ENCODE measurements at places on chromosomes 11 and 22. TPM values are rescaled to one million over a fixed set of nuclear protein-coding genes. Genes with fewer than 3 reads are reported as not detected.

DNA sequence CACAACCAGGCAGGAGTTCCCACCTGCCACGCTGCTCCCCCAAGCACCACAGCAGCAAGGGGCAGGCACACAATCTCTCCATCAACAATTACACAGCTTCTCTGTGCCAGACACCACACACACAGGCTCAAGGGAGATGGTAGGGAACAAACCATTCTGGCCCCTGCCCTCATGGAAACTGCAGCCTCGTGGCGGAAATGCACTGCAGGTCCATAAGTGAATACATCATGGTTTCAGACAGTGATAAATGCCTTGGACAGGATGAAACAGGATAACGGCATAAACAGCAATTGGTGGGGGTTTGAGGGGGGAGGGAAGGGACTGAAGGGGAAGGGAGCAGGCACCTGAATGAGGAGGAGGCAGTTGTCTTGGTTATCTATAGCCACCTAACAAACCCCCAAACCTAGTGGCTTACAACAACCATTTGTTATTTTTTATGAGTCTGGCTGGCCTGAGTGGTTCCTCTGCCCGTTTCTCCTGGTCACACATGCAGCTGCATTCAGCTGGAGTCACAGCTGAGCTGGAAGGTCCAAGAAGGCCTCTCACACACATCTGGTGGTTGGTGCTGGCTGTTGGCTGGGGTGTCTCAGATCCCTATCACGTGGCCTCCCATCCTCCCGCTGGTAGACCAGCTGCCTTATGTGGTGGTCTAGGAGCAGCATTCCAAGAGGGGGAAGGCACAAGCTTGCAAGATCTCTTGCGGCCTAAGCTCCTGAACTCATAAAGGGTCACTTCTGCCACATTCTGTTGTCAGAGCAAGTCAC lies 15.0 kb upstream of the YWHAH start:
- H3K27ac ChIP-seq = no peak overlapping the region
- no peaks in the 10 kb centered on the region for H3K27me3 ChIP-seq
- no peak overlapping the region for H3K4me3 ChIP-seq
- H3K4me1 ChIP-seq = no peaks in the 10 kb centered on the region

DNA sequence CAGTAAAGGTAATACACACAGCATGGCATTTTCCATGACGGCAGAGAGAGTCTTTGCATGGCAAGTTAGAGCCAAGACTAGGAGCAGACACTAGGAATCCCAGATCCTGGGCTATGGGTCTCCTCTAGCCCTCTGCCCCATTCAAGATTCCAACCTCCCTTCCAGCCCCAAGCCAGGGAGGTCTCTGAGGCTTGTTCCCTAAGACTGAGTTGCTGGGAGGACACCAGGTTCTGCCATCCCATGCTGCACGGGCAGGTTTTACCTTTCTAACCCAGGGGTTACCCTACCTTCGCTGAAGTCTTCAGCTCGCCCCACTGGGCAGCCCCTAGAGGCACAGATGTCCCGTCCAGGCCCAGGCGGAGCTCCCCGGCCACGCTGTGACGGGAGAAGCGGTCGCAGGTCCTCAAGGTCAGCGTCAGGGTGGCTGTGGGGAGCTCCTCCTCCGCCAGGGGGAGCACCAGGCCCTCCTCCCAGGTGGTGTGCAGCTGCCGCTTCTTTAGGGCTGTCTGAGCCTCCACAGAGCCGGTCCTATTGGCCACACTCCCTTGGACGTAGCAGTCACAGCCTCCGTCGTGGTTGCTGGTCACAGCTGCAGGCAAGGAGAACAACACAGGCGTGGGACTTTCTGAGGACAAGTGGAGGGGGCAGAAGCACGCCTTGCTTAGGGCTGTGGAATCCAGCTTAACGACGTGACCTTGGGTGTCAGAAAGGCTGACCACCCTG lies 33.8 kb downstream of the SYT13 start:
- no peaks in the 10 kb centered on the region for H3K4me1 ChIP-seq
- no peak for DNase-seq
- H3K27me3 ChIP-seq = peaks cover 9% of the 10 kb centered on the region
- H3K4me3 ChIP-seq = no peak overlapping the region

GRCh38 chr11:66547662-66548009 lies 933 bp downstream of the ACTN3 start:
- DNase-seq = no peak
- H3K27me3 ChIP-seq = no peaks in the 10 kb centered on the region
- H3K4me3 ChIP-seq = no peak overlapping the region
- H3K27ac ChIP-seq = peak overlapping the region; percentile 70
- peaks cover 32% of the 10 kb centered on the region for H3K4me1 ChIP-seq

- H3K27ac ChIP-seq = peak overlapping the region; percentile 37
- H3K4me1 ChIP-seq = peaks cover 25% of the 10 kb centered on the region
- H3K4me3 ChIP-seq = no peak overlapping the region
- no peaks in the 10 kb centered on the region for H3K36me3 ChIP-seq
- no peaks in the 10 kb centered on the region for H3K27me3 ChIP-seq
These were observed 11.2 kb downstream of the MCAM start for GRCh38 chr11:119305556-119306372.

DNA sequence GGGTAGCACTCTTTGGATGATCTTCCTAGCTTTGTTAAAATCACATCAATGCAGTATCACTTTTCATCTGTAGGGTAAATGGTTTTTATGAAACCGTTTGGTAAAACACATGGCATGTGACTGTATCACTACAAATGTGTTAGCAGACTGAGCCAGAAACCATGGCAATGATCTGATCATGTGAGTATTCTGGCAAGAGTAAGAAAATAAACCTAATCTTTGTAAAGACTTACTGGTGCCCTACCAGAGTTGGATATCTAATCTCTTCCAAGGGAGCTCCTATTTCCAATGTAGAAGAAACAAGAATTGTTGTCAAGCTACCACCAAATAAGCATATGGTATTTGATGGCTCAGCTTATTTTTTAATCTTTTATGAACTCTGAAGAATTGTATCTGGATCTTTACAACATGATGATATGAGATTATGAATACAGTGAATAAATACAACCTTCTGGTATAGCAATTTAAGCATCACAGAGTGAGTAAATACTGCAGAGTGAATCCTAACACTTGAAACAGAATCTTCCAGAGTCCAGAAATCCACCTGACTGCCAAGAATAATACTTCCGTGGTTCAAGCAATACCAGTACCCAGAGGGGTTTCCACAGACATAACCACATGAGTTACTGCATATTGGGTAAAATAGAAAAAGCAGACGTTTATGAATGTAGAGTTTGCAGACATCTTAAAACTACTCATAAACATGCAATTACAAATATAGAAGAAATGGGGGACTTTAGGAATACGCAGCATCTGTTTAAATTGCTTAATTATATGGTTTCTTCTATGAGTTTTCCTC lies 238.8 kb downstream of the TTC28 start:
- H3K4me1 ChIP-seq = peaks cover 10% of the 10 kb centered on the region
- no peak for DNase-seq
- peak overlapping the region; percentile 62 for H3K4me3 ChIP-seq
- no peaks in the 10 kb centered on the region for H3K27me3 ChIP-seq
- no peak overlapping the region for H3K27ac ChIP-seq

Gene C11orf52
- total RNA-seq = not detected

DNA sequence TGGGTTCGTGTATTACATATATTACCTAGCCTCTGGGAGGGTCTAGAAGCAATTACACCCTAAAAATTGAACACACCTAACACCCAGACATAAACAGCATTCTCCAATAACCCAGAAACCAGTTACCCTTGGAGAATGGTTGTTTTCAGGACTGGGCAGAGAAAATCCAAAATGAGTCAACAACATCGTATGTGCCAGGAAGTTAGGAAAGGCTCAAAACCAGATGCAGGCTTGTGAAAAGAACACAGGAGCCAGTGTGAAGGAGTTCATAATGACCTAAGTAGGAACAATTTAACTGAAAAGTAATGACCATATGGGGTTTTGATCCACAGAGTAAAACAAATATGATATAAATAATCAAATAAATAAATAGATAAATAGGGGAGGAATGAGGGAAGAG lies 5.1 kb upstream of the CLPB start:
- H3K27me3 ChIP-seq = no peaks in the 10 kb centered on the region
- H3K27ac ChIP-seq = no peak overlapping the region
- no peak overlapping the region for H3K4me3 ChIP-seq
- DNase-seq = no peak
- no peaks in the 10 kb centered on the region for H3K4me1 ChIP-seq
- H3K36me3 ChIP-seq = no peaks in the 10 kb centered on the region

Data from tibial nerve (tissue), 4 donors.